ENCODE measurements at places on chromosomes 12 and 14. TPM values are rescaled to one million over a fixed set of nuclear protein-coding genes. Genes with fewer than 3 reads are reported as not detected.

The ZDHHC22 gene
- under 0.01 TPM for total RNA-seq

The SIX1 gene
- total RNA-seq: 0.22 TPM

The PHETA1 gene
- total RNA-seq: 9.1 TPM

The PRIMA1 gene
- not detected for total RNA-seq

The ETNK1 gene
- total RNA-seq: 29.2 TPM

The IL23A gene
- under 0.01 TPM for total RNA-seq

The MAP3K9 gene
- total RNA-seq: under 0.01 TPM

GRCh38 chr12:107783406-107784376 lies 9.2 kb downstream of the ASCL4 start:
- DNase-seq: no peak

DNA sequence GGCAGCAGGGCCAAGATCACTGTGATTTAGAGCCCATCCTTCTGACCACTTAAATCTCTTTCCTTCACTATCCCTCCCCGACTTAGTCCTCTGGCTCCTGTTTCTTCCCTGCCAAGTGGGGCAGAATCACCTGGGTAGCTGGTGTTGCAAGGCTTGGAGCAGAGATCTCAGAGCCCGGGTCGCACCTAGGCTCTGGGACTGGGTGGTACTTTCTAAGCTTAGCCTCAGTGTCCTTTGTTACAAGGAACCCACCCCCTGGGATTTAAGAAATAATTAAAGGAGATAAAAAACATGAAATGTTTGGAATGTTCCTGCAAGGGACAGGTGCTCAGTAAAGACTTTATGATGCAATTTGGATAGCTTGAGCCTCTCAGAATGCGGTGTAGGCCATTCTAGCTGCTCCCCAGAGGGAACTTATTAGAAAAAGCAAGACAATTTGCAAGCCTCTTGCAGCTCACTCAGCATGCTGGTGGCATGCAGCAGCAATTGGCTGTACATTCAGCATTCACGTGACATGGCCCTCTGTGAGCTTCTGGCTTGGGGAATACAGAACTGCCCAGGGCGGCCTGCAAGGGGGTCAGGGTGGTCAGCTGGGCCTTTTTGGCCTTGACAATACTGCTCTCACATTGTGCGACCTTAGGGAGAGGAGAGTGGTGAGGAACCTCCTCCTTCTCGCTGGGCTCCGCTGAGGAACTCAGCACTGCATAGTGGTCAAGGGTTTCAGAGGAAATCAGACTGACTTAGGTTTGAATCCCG lies 16.8 kb downstream of the C14orf132 start:
- no peak for DNase-seq

DNA sequence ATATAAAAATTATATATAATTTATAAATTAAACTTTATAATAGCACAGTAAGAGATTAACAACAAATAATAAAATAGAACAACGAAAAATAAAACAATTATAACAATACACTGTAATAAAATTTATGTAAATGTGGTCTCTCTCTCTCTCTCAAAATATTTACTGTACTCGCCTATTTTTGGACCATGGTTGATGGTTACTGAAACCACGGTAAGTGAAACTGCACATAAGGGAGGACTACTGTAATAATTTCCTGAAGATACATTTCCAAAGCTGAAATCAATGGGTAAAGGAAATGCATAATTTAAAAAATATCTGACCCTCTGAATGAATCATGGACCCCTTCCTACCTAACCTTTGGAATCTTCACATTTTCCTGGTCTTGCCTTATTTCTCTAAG lies 48.9 kb downstream of the NTN4 start:
- DNase-seq: no peak

DNA sequence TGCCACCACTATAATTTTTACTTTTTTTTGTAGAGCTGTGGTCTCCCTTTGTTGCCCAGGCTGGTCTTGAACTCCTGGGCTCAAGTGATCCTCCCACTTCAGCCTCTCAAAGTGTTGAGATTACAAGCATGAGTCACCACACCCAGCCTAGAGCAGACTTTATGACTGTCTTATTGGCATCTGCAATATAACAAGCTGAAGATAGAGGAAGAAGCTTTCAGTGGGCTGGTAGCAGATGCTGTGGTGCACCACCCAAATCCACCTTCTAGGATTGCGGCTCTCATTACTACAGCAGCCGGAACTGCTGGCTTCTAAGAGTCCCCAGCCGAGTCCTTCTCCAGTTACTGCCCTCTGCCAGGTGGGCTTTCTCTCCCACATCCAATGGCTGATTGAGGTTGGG lies 7.6 kb upstream of the STK38L start:
- DNase-seq: no peak

DNA sequence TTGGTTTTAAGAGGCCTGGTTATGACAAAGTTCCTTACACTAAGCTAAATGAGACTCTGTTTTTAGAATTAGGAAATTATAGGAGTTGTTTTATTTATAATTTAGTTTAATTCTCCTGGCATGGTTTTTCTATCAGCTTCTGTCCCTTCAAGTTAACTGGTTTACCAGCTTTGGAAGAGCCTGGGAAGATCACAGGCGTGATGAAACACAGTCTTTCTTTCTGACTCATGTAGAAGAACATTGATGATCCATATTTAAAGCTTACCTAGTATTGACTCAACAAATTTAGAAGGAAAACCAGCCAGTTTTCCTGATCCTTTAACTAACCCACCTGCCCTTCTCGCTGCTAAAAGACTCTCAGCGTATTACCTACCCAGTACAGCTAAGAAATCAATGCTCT lies 155.2 kb downstream of the TGFB3 start:
- no peak for DNase-seq

- DNase-seq: no peak
Measured at GRCh38 chr14:70915415-70915814, 8.2 kb downstream of the PCNX1 start.

DNA sequence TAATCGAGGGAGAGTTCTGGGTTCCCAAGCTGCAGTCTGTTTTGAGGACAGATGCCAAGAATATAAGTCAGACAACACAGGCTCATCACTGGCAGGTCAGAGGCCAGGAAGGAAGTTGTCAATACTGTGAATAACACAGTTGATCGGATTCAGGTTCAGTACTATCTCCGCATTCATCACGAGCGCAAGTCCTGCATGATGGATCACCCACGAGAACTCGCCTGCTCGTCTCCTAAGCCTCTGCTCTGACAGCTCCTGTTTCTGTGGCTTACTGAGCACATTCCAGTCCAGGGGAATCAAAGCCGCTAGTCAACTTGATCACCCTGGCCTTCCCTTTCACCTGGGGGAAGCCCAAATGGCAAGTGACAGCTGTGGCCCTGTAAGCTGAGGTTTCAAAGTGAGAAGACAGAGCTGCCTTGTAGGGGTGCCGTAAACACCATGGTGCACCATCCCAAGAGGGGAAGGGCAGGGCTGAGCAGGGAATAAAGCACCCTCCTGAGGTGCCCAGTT lies 60.1 kb upstream of the DICER1 start:
- DNase-seq: peak; percentile 66

DNA sequence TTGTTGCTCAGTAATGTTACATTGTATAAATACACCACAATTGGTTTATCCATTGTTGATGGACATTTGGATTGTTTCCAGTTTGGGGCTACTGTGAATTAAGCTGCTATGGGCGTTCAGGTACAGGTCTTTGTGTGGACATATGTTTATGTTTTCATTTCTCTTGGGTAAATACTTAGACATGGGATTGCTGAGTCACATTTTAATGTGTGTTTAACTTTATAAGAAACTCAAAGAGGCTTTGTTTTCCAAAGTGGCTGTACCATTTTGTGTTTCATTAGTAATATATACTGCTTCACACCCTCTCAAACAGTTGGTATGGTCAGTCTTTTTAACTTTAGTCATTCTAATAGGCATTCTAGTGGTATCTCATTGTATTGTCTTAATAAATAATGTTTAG lies 225.0 kb downstream of the SPTSSA start:
- DNase-seq: no peak

DNA sequence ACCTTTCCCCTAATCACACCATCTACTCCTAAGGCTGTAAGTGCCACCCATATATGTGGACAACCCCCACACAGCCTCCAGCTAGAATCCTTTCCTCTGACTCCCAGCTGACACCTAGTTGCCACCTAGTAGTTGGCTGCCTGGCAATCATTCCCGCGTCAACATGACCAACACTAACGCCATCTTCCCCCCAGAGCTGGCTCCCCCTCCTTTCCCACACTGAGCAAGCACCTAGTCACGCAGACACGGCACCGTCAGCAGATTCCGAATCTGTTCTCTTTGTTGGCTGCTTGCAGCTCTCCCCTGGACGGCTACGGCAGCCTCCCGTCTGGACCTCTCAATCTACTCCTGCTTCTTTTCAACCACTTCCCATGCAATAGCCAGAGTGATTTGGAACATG lies 27.7 kb downstream of the UBR7 start:
- DNase-seq: no peak

DNA sequence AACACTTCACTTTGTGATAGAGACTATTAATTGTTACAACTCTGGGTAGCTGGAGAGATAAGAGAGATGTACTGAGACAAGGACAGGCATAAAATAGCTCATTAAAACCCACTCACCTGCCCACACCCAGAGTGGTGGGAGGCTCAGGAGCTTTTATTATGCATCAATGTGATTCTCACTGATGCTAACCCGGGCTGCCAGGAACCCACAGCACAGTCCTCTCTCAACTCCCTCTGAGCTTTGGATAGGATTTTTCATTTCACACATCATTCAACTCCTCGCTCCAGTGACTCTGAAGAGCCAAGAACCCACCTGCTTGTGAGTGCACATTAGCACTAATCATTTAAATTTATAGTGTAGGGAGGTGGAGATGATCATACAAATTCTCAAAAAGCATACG lies 827.9 kb downstream of the FLRT2 start:
- no peak for DNase-seq

DNA sequence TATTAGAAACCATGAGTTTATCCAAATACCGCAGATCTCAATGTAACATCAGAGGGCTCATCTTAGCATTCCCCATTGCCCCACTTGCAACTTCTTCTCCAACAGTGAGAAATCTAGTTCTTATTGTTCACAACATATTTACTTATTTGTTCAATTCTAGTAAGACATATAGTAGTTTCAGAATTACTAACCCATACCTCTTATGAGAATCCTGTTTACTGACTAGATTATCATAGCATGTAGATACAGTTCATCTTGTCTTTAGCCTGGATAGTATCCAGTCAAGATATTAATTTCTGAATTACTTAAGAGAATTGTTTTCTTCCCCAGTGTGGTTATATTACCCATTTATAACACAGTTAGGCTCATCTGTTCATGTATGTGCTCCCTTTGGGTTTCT lies 80.6 kb downstream of the NIN start:
- DNase-seq: no peak

DNA sequence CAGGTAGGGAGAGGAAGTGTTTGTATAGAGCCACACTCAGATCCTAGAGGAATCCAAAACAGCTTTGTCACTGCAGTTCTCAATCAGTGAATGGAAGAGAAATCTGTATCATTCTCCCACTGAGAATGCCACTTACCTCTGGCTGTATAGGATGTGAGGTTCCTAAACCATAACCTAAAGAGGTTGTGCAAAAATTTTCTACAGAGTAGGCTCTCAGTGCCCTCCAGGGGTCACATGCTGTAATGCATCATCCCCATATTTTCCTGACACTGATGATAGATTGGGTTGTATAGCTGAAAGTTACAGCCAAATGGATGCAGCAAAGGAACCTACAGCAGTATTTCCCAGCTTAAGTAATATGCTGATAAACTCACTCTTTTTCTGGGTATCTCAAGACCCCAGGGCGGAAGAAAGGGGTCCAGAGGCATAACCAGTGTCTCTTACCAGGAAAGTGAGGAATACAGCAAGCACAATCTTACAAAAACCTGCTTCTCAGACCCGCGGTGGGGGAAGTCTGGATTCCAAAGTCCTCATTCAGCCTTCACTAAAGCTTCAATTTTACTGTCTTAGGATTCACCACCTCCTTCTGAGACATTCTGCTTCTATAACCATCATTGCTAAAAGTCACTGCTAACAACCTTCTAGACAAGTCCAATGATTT lies 3.8 kb downstream of the BCDIN3D start:
- DNase-seq: peak; percentile 60

All from lung microvascular endothelial cell (primary cell).